Activated CD8-positive, alpha-beta T cell treated with anti-CD3 and anti-CD28 coated beads for 36 hours (primary cell): ENCODE measurements at places on chromosomes 1 and 21. TPM values are rescaled to one million over a fixed set of nuclear protein-coding genes. Genes with fewer than 3 reads are reported as not detected.

GNAT2 gene
- total RNA-seq = 0.81 TPM

ALG14 gene
- total RNA-seq = 2.5 TPM

CRYAA gene
- not detected for total RNA-seq

KDF1 gene
- total RNA-seq = 0.27 TPM

LYPD8 gene
- not detected for total RNA-seq

CATSPERE gene
- 0.58 TPM for total RNA-seq

ESRRG gene
- total RNA-seq = not detected

FMO2 gene
- total RNA-seq = not detected

CYYR1 gene
- total RNA-seq = not detected

SPRR5 gene
- total RNA-seq = not detected

RAD54L gene
- 65.1 TPM for total RNA-seq

HLX gene
- total RNA-seq = not detected

SLC22A15 gene
- 0.07 TPM for total RNA-seq

DISC1 gene
- total RNA-seq = 5.0 TPM

TEDDM1 gene
- total RNA-seq = not detected

CELA2A gene
- total RNA-seq = not detected
